ENCODE measurements at places on chromosomes 5 and 9. TPM values are rescaled to one million over a fixed set of nuclear protein-coding genes. Genes with fewer than 3 reads are reported as not detected.

Gene PPIC
- not detected for total RNA-seq

DNA sequence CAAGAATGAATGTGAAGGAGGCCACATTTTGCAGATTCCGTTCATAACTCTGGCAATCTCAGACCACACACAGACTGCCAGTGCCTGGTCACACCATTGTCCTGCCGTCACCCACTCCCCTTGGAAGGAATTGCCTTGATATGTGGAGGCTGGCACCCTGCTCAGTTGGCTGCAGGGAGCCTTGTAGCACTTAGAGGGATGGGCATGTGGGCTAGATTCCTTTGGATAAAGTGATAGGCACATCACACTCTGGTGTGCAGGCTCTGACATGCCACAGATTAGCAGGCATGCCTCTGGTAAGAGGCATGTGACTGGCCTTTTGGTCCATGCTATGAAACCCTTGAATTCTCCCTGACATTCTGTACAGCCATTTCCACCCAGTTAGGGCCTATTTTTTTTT lies 254.6 kb upstream of the PIK3R1 start:
- H3K4me3 ChIP-seq: no peak overlapping the region
- DNase-seq: no peak
- no peaks in the 10 kb centered on the region for H3K4me1 ChIP-seq
- no peaks in the 10 kb centered on the region for H3K36me3 ChIP-seq
- no peak overlapping the region for H3K27ac ChIP-seq

Gene FABP6
- total RNA-seq: not detected

DNA sequence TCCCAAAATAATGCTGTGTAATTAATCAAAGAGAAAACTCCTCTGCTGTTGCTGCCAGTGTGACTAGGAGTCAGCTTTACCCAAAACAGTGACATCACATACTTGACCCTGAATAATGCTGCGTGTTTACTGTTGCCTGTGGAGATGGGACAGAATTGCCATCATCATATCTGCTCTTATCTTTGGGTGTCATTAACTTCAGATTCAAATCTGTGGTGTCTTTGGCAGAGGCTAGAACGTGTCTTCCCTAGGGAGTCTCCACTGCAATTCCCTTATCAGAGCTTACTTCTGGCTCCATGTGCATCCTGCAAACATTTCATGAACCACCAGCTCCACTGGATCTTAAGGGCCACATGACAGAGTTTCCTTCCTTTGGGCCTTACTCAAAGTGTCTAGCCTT lies 88.9 kb upstream of the MRPS30 start:
- H3K4me1 ChIP-seq: no peaks in the 10 kb centered on the region
- DNase-seq: no peak
- no peaks in the 10 kb centered on the region for H3K27me3 ChIP-seq
- no peak overlapping the region for H3K27ac ChIP-seq
- no peak overlapping the region for H3K4me3 ChIP-seq

DNA sequence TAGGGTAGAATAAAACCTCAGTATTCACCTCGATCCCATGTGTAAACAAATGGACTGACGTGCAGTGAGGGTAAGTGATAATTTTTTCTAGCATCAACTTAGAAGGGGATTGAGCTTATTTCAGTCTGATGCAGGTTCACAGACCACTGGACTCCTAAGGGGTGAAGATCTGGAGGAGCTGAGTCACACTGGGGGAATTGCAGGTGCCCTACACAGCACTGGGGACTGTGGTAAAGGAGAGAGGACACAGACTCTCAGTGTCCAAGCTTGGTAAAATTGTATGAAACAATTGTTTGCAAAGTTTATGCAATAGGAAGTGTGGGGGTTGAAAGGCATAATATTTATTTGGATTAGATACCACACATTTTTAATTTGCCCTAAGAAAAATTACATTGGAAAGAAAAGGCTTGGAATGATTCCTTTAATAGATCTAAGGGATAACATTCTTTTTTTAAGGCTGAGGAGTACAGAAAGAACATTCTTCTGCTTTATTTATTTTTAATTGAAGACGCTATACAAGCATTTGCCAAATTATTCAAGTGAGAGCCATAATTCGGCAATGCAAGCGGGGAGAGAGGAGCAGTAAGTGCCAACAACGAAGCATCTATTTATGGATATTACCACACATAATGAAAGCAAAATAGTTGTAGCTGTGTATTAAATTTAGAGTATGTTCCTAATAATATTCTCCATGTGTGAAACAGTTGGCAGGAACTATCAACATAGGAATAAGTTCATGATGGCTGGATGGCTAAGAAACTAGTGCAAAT lies 766.9 kb upstream of the ADAMTS16 start:
- no peak overlapping the region for H3K27ac ChIP-seq
- no peaks in the 10 kb centered on the region for H3K36me3 ChIP-seq
- no peak overlapping the region for H3K4me3 ChIP-seq
- no peaks in the 10 kb centered on the region for H3K4me1 ChIP-seq

DNA sequence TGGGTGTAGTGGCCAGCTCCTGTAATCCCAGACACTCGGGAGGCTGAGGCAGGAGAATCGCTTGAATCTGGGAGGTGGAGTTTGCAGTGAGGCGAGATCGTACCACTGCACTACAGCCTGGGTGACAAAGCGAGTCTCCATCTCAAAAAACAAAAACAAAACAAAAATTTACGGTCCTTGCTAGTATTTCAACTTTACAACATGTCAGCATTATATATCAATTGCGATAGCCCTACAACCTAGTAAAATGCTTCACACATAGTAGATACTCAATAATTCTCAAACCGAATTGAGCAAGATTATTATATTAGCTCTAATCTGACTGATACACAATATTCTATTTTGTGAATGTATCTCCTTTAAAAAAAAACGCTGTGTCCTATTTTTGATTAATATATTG lies 1411.0 kb upstream of the WWC1 start:
- no peak for DNase-seq
- H3K4me1 ChIP-seq: no peaks in the 10 kb centered on the region
- no peaks in the 10 kb centered on the region for H3K36me3 ChIP-seq
- no peak overlapping the region for H3K4me3 ChIP-seq
- H3K27me3 ChIP-seq: no peaks in the 10 kb centered on the region

Gene PCDH1
- total RNA-seq: not detected

DNA sequence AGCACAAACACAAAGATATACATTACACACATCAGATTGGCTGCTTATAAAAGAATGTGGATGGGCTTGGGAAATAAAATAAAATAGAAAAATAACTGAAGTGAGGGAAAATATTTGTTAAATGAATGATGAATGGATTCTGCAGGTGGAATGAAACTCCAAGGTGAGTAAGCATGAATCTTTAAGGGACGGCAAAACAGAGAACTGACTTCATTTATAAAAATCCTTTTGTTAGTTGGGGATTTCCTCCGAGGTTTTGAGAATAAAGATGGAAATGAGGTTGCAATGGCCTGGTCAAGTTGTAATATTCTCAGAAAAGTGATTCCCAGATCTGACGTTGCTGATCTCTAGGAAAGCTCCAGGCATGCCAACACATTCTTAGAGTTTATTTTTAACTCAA lies 20.9 kb upstream of the SEMA6A start:
- DNase-seq: no peak
- H3K27ac ChIP-seq: no peak overlapping the region
- H3K36me3 ChIP-seq: no peaks in the 10 kb centered on the region
- no peak overlapping the region for H3K4me3 ChIP-seq
- peaks cover 3% of the 10 kb centered on the region for H3K27me3 ChIP-seq
- no peaks in the 10 kb centered on the region for H3K4me1 ChIP-seq

GRCh38 chr9:120545701-120546550 lies 34.0 kb downstream of the CDK5RAP2 start:
- DNase-seq: no peak
- no peak overlapping the region for H3K4me3 ChIP-seq
- no peak overlapping the region for H3K27ac ChIP-seq

Gene SLC4A9
- 0.31 TPM for total RNA-seq

DNA sequence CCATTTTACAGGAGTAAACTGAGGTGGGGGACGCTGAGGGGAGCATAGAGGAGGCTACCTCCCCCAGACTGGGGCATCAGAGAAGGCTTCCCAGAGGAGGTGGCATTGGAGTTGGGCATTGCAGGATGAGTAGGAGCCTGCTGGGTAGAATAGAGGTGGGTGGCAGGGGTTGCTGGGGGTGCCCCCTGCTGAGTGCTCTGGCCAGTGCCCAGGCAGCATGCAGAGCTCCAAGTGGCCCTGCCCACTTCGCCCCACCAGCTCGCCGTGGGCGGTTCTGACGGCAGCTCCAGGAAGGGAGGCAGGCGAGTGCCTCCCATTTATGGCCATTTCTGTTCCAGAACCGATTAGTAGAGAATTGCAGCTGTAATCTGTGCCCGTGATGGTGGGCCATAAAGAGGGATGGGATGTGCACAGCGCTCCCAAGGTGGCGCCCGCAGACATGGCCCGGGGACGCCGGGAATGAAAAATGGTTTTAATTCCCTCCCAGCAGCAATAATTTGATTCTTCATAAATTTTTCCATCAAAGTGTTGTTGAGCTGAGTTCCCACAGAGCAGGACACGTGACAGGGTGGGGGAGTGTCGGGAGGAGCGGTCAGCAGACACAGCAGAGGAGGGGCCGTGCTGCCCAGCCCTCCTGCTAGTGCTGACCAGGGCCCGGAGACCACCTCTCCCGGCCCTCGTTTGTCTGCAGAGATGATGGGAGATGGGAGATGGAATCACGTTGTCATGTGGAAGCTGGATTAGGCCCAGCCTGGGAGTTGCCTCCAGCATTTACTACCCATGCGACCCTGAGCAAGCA lies 75.5 kb downstream of the LMX1B start:
- H3K27me3 ChIP-seq: peaks cover 30% of the 10 kb centered on the region
- no peak overlapping the region for H3K4me3 ChIP-seq
- no peak for DNase-seq
- H3K4me1 ChIP-seq: no peaks in the 10 kb centered on the region
- no peaks in the 10 kb centered on the region for H3K36me3 ChIP-seq
- H3K27ac ChIP-seq: no peak overlapping the region

- no peak overlapping the region for H3K4me3 ChIP-seq
- no peaks in the 10 kb centered on the region for H3K4me1 ChIP-seq
- no peaks in the 10 kb centered on the region for H3K36me3 ChIP-seq
- H3K27me3 ChIP-seq: no peaks in the 10 kb centered on the region
Observed at GRCh38 chr5:6861036-6861435, 147.8 kb downstream of the TENT4A start.

DNA sequence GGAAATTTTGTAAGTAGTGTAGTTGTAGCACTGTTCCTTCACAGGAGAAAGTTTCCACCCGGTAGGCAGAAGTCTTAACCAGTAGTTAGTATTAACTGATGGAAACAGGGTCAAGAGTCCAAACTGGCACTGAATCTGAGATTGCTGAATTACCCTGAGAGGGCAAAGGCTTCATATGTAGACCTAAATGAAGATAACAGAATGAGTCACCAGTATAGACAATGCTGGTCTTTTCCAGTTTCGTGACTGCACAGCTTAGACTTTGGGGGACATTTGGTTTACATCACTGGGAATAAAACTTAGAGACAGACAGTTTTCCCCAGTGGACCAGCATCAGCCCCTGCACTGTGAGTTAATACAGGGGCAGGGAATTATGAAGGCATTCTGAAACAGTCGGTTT lies 60.5 kb downstream of the PCSK5 start:
- H3K36me3 ChIP-seq: peaks cover 10% of the 10 kb centered on the region
- no peaks in the 10 kb centered on the region for H3K4me1 ChIP-seq
- H3K27me3 ChIP-seq: no peaks in the 10 kb centered on the region
- no peak overlapping the region for H3K27ac ChIP-seq
- DNase-seq: no peak

Gene CTNNAL1
- 14.0 TPM for total RNA-seq

DNA sequence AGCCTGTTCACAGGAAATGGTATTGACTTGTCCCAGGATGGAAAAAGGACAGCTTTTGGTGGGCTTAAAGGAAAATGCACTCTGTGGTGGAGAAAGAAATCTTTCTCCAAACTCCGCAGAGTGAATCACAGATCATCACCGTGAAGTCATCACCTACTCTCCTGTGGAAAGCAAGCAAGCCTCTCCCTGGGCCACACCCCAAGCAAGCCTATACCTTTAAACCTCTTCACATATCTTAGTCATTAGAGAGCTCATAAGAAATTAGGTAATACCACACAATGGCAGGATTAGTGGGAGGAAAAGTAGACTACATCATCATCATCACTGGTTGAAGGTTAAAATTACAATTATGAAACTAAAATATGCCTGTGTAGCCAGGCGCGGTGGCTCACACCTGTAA lies 23.2 kb downstream of the TLE1 start:
- no peak overlapping the region for H3K4me3 ChIP-seq
- DNase-seq: no peak
- H3K27me3 ChIP-seq: no peaks in the 10 kb centered on the region
- no peak overlapping the region for H3K27ac ChIP-seq

GRCh38 chr5:123800640-123801039 lies 288.7 kb downstream of the CSNK1G3 start:
- H3K36me3 ChIP-seq: no peaks in the 10 kb centered on the region
- no peak for DNase-seq
- no peaks in the 10 kb centered on the region for H3K4me1 ChIP-seq
- H3K4me3 ChIP-seq: no peak overlapping the region

GRCh38 chr9:17824191-17824590 lies 245.3 kb downstream of the SH3GL2 start:
- H3K36me3 ChIP-seq: no peaks in the 10 kb centered on the region
- H3K27me3 ChIP-seq: no peaks in the 10 kb centered on the region
- no peak overlapping the region for H3K4me3 ChIP-seq
- no peak for DNase-seq
- peaks cover 5% of the 10 kb centered on the region for H3K4me1 ChIP-seq
- H3K27ac ChIP-seq: no peak overlapping the region

DNA sequence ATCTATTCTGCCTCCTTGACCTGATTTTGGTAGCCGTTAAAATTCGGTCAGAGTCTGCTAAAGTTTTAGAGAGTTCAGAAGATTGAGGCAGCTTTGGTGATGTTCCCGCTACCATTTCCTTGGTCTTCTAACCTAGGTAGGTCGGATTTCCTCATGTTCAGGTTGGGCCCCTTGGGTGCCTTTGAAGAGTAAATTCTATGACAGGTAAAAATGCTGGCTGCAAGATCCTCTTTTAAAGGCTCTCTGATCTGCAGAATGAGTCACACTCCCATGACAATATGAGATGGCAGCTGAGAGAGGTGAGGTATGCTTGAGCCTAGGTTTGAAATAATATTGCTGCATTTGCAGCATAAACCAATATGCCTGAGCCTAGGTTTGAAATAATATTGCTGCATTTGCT lies 198.9 kb downstream of the TSSK1B start:
- H3K27me3 ChIP-seq: peaks cover 29% of the 10 kb centered on the region
- no peak for DNase-seq
- H3K4me3 ChIP-seq: no peak overlapping the region

DNA sequence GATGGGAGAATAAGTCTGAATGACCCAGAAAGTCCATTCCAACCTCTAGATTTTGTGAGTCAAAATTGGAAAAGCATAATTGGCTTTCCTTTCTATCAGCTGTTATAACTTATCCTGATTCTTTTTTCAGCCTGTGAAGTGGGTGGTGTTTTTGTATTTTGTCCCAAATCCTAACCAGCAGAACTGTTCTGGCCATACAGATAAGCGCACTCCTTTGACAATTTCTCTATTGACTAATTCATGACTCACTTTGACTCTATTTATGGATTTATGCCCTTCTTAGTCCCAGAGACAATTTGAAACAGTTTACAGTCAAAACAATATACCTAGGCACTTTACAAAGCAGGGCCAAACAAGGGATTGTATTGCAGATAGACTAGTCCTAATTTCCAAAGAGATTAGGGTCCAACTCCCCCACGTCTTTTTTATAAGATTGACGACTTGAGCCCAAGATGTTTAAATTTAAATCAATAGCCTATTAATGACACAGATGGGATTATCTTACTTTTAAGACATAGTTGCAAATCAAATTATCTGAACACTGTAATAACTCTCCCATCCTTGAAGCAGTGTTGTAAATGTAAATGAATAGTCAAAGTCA lies 301.7 kb upstream of the SEMA6A start:
- no peak overlapping the region for H3K27ac ChIP-seq
- H3K4me1 ChIP-seq: no peaks in the 10 kb centered on the region
- H3K36me3 ChIP-seq: no peaks in the 10 kb centered on the region
- no peak for DNase-seq
- H3K4me3 ChIP-seq: no peak overlapping the region
- H3K27me3 ChIP-seq: peaks cover 4% of the 10 kb centered on the region
